Upper lobe of right lung (tissue), 1 donor: ENCODE measurements at places on chromosomes 12 and 14. TPM values are rescaled to one million over a fixed set of nuclear protein-coding genes. Genes with fewer than 3 reads are reported as not detected.

GRCh38 chr14:60164404-60164711 lies 840 bp downstream of the DHRS7 start:
- no peak for DNase-seq

The MBD6 gene
- total RNA-seq: 85.8 TPM

DNA sequence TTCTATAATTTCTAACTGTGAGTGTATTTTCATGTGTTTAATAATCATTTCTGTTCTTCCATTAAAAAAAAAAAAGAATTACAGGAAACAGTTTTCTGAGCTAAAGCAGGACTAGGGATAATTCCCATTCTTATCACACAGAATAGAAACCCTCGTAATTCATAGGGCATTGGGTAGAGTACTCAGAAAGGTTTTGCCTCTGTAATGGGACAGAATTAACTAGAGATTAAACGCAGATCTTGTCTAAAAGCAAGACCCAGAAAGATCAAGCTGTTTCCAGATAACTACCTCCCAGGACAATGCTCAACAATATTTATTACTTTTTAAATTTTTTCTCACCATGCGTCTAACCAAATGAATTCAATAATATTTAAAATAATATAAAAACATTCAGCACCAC lies 10.2 kb downstream of the GSKIP start:
- DNase-seq: no peak

DNA sequence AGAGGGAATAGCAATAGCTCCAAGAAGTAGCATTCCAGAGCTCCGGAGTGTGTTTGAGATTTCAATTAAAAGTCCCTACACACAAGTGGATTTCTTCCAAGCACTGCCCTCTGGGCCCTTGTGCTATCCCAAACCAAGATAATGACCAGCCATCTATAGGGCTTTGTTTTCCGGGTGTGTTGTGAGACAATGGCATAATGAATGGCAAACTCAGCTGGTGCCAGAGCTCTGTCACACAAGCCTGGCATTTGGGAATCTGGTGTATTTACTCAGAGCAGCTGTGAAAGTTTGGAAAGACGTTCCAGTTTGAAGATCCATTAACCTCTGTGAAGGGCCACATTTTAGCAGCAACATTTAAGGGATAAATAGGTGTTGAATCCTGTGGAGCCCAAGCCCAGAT lies 61.2 kb upstream of the TMTC2 start:
- DNase-seq: no peak

DNA sequence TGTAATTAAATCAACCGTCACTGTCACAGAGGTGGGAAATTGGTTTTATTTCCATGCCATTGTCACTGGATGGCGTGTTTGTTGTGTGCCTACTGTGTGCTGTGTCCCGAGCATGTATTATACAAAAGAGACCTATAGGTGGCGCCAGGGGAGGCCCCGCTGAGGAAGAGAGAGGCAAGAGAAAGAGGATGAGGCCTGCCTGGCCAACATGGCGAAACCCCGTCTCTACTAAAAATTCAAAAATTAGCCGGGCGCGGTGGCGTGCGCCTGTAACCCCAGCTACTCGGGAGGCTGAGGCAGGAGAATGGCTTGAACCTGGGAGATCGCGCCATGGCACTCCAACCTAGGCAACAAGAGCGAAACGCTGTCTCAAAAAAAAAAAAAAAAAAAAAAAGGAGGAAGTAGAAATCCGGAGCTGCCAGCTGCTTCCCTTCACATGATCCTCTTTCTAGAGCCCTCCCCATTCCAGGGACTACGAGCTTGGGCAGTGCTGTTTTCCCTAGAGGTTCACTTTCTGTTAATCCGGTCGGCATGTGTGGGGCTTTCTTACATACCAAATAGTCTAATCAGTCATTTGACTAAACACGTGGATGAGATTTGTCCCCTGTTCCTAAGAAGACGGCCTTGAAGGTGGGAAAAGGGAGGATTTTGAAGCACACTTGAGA lies 6.4 kb upstream of the CCDC175 start:
- DNase-seq: no peak
